ENCODE measurements at places on chromosomes 16 and 17.

GRCh38 chr17:45997624-45998023 is 1.4 kb upstream of the STH start:
- DNase-seq, result no peak

GRCh38 chr17:409848-410542 is 57.4 kb upstream of the RPH3AL start:
- peak; percentile 97 for DNase-seq

DNA sequence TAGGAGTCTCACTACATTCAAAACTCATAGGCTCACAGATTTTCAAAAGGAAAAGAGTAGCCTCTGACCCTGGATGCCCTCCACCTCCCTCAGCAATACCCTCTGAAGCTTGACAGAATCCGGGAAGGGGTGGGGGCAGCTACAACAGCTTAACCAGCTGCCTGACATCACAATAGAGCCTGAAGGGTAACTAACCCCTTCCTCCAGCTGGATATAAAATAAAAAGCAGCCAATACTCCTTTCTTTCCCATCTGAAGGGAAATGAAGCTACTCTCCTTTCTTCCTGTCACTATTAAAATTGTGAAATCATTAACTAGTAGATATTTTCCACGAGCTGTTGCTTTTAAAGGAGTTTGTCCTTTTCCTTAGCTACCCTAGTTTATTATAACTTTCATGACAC is 24.0 kb downstream of the USP31 start:
- DNase-seq, result no peak

DNA sequence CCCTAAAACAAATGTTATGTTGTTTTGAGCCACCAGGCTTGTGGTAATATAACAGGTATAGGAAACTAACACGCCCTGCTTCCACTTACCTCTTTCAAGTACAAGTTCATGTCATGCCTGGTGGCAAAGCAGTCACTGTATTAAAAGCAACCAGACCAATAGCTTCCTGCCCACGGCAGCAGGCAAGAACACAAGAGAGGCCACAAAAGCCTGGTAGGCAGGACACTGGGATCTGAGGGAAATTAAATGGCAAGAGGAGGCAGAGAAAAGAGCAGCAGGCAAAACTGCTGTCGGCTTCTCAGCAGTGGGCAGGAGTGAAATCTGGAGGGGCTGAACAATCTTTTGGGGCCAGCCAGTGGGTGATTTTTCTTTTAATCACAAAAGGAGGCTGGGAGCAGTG is 2.2 kb downstream of the CYTH1 start:
- peak; percentile 21 for DNase-seq

DNA sequence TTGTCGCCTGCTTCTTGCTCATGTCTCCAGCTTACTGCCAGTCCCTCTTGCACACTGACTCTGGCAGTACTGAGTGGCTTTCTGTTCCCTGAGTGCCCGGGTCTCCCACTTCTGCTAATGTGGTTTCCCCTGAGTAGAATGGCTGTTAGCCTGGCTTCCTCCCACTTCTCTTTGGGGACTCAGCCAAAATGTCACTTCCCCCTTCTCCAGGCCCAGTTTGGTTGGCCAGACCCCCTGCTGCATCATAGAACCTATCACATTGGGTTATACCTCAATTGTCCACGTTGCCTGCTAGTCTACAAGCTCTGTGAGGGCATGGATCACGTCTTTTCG is 304.4 kb downstream of the HS3ST3B1 start:
- peak; percentile 98 for DNase-seq

DNA sequence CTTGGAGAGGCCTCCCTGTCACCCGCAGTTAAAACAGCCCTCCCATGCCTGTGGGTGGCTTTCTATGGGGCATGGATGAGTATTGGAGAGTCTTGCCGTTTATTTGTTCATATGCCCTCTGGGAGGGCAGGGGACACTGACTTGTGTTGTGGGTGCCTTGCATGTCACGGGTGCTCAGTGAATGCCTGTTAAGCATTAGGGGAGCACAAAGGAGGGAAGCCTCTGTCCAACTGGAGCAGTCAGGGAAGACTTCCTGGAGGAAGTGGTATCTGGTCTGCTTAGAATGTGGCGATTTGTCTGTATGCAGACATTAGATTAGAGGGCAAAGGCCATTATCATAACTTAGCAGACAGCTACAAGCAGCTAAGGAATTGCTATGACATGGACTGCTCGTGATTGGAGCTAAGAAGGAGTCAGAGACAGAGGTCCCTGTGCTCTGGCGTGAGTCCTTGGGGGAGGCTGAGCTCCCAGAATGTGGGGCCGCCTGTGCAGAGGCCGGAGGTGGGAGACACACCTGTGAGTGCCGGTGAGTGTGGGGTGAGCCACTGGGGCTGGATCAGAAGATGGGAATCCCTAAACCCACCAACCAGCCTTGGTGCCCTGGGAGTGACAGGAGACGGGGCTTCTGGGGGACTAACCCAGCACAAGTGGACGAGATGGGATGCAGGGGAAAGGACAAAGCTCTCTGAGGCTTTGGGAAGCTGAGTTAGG is 286.1 kb downstream of the SEC14L1 start:
- no peak for DNase-seq

DNA sequence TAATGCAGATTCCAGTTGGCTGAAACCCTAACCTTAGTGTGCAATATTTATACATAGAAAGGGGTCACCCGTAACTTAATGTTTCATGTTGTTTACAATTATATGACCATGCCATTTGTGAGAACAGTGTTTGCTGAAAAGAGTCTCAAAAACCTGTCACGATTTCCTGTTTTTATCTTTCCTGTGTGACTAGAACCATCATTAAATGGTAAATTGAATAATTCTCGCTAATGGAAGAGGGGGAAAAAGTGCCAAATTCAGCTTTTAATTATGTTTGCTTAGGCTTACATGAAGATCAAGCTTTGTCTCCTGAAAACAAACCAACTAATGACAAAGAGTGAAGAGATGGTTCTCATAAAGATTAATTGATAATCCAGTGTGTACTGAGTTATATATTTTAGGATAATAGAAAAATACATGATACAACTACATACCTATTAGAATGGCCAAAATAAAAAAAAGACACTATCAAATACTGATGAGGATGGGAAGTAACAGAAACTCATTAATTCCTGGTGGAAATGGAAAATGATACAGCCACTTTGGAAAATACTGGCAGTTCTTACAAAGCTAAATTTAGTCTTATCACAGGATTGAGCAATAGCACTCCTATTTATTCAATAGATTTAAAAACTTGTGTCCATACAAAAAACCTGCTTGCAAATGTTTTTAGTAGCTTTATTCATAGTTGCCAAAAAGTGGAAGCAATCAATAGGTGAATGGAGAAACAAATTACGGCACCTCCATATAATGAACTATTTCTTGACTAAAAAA is 141.7 kb downstream of the CDK5R1 start:
- no peak for DNase-seq

DNA sequence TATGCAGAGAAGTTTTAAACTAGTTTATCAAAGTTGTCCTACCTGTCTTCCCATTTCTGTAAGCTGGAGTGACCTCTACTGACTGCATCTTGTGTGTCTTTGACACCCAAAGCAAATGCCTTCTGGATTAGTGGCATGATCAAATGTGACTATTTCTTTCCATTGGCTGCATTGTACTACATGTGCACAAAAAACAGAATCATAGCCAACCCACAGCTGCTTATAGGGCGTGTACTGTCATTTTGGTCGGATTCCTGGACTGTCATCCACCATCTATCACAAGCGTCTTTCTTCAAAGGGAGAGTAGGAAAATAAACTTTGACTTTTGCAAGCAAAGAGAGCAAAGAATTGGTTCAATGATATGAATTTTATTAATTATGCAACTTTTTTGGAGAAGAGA is 310.6 kb downstream of the MAP2K6 start:
- DNase-seq, result no peak
